LNCaP clone FGC (cell line): ENCODE measurements at places on chromosomes 2 and 18.

DNA sequence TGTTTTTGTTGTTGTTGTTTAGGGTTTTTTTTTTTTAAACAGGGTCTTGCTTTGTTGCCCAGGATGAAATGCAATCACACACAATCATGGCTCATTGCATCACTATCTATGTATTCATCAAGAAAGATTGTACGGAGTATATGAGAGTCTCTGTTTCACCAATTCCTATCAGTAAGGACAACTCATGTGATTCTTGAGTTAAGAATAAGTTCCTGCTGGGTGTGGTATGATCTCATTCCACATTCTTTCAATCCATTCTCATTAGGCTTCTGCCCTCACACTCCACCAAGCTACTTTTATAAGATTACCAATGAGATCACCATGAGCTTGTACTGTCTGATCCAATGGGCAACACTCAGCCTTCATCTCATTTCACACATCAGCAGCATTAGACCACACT is 9.1 kb upstream of the AP1S3 start:
- no peak for DNase-seq

GRCh38 chr2:135586148-135586547 is 54.9 kb downstream of the R3HDM1 start:
- DNase-seq, result no peak

DNA sequence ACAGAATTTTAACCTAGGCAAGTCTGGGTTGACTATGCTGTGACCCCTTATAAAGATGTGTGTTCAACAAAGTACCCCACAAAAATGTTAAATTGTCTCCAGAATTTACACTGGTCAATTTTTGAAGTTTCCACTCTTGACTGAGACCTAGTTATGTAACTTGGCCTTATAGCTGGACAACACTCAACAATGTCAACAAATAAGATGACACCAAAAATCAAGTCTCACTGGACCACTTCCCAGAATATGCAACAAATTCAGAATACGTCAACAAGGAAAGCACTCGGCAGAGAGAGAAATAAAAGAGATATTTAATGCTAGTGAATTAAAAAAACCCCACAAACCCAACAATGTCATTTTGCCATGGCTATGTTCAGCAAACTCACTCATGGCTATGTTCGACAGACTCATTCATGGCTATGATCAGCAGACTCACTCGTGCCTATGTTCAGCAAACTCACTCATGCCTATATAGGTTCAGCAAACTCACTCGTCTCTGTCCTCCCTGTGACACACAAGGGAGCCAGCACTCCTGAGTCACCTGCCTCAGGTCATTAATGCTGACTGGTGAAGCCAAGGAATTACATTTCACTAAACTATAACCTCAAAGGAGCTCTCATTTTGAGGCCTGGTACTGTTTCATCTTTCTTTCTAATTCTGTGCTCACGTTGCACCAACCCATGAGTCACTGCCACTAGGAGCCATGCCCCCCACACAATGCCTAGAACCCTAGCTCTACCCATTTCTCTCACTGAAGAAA is 72.7 kb downstream of the PTPN2 start:
- DNase-seq, result peak; percentile 88

DNA sequence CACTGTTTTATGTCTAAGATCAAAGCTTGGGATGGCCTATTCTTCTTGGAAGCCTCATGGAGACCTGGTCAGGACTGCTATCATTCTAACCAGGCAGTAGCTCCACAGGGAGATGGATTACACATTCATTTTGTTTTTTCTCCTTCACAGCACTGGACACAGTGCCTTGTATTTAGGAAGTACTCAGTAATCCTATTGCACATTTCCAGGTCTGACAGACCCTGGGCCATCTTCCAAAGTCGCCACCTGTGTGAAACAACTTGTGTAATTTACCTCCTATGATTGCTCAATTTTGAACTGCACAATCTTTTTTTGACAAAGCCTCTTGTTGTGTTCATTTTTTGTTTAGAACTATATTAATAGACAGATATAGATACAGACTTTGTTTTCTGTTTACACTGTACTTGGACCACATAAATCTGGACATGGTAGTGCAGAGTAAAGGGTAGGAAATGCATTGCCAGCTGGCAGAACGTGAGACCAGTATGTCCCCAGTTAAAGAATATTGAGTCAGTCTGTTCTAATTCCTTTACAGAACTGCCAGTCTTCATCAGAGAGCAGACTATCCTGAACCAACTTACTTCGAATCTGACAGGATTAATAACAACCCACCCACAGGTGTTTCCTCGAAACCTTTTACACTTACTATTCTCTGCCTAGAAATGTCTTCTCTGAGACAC is 277.8 kb upstream of the CYRIA start:
- peak; percentile 77 for DNase-seq

GRCh38 chr2:236289766-236290462 is 25.7 kb upstream of the ASB18 start:
- no peak for DNase-seq

- DNase-seq, result no peak
These were observed 77.5 kb upstream of the MYL1 start for GRCh38 chr2:210392469-210392881.
